ENCODE measurements at places on chromosomes 6 and 20.
A peak's percentile ranks its signal among the peaks of the same experiment; 100 is the strongest.

DNA sequence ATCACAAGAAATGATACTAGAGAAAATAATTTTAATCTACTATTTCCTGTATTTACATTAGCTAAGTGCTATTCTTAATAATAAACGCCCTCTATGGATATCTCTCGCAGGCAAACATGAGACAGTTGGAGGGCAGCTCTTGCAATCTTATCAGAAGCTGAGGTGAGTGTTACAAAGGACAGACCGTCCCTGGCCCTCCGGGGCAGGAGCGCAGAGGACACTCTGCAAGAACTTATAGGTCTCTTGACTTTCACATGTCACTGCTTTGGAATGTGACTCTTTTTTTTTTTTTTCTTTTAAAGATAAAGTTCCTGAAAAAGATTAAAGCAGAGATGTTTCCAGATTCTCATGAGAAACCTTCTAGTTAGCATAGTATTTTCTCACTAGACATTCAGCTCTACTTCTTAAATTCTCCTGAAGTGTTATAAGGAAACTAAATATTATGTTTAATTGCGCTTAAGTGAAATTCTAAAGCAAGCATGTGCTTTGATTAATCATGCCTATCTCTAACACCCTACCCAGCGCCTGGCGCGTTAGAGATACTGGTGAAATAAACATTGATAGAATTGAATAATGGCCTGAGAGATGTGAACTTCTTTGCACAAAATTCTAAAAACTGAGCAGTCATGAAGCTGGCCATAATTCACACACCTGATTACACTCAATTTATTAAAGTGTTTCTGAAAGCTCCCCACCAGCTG lies 57.4 kb downstream of the SYTL3 start:
- DNase-seq = no peak

- DNase-seq = no peak
Measured at GRCh38 chr6:167416676-167417430, 92.0 kb downstream of the TTLL2 start.

DNA sequence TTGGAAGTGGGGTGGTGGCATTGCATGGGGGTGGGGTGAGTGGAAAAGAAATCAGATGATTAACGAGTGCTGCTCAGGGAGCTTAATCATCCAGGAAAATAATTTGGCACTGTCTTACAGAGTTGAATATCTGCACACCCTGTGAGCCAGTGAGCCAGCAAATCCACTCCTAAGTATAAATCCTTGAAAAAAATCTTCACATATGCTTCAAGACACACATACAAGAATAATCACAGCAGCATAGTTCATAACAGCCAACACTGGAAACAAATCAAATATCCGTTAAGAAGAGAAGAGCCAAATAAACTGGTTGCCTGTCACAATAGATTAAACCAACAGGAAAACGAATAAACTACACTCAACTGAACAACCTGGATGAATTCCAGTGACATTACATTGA lies 62.8 kb downstream of the SAMD3 start:
- DNase-seq = no peak

- no peak for DNase-seq
Measured at GRCh38 chr6:156944412-156944811, 167.2 kb downstream of the ARID1B start.

DNA sequence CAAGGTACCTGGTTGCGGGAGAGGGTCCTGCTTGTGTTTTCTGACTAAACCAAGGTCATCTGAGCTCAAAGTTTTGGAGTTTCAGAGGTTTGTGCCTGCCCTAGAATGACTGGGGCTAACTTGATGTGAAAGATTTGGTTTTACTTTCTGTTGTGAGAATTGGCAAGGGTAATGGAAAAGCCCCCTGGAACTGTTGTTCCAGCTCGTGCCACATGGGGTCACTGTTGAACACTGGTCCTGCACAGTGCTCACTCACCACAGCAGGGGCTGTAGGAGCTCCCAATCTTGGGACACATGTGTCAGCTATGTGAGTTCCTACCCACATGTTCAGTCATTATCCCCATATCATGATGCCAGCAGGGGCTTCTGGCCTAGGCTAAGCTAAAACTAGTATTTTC lies 6.5 kb downstream of the TGM6 start:
- DNase-seq = peak; percentile 81
